ENCODE measurements at places on chromosomes 13 and 19.

GRCh38 chr13:112159575-112160547, 92.9 kb downstream of the SOX1 start:
- DNase-seq: no peak

DNA sequence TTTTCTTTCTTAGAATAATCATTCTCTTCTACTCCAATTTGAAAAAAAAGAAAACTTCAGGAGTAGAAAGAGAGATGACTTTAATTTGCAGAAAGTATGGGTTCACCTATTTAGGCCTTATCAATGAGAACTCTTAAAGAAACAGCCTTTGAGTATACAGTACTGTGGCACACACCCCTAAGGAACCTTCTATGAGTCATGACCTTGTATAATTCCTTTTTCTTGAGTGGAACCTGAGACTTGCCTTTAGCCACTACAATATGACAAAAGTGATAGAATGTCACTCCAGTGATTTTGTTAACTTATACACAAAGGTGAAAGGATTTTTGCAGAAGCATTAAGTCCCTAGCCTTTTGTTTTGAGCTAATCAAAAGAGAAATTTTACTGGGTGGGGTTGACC, 58.7 kb downstream of the ITGBL1 start:
- DNase-seq: no peak

- DNase-seq: no peak
Measured at GRCh38 chr13:42140494-42140893, 92.0 kb downstream of the DGKH start.

- no peak for DNase-seq
Measured at GRCh38 chr19:45645068-45645630, 6.0 kb upstream of the EML2 start.

GRCh38 chr13:37303606-37304005, 198.1 kb upstream of the CSNK1A1L start:
- no peak for DNase-seq

DNA sequence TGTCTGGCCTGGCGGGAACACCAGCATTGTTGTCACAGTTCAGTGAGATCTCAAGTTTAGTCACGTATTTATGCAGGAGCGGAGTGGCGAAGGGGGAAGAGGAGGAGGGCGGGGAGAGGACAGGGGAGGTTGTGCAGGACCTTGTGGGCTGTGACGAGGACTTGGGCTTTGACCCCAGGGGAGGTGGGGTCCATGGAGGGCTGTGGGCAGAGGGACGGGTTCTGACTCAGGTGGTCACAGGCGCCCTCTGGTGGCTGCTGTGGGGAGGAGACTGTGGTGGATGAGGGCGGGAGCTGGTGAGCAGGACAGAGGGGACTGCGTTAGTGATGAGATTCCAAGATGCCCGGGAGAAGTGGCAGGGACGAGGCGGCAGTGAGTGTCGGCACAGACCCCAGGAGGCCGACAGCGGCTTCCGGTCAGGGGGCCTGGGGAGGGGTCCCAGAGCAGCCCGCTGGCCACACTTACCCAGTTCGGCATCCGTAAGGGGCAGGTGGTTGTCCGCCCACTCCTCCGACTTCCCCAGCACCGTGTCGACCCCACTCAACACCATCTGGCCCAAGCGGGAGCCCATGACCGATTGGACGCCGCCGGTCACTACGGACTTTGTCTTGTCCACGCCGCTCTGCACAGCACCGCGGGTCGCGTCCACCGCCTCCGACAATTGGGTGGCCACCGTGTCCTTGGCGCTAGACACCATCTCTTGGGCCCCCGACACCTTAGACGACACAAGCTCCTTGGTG, 15.7 kb downstream of the PLIN3 start:
- DNase-seq: peak; percentile 47

DNA sequence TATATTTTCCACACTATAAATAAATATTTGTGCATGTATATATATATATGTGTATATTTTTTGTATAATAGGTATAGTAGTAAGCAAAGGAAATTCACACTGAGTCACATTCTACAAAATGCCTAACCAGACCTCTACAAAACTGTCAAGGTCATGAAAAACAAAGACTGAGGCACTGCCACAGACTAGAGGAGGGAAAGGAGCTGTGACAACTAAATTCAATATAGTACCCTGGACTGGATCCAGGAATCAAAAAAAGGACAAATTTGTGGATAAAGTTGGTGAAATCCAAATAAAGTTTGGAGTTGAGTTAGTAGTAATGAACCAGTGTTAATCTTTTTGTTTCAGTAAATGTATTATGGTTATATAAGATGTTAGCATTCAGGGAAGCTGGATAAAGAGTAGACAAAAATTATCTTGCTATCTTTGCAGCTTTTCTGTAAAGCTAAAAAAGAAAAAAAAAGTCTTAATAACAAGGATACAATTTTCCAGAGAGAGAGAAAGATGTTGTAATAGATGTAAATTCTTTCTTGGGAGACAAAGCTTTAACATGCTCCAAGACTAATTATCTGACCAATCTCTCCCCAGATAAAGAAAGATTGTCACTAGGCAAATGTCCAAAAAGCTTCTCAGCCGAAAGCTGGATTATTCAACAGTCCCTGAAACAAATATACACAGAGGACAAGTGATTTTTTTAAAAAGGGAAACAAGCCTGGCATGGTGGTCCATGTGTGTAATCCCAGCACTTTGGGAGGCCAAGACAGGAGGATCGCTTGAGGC, 19.1 kb downstream of the SYDE1 start:
- no peak for DNase-seq

DNA sequence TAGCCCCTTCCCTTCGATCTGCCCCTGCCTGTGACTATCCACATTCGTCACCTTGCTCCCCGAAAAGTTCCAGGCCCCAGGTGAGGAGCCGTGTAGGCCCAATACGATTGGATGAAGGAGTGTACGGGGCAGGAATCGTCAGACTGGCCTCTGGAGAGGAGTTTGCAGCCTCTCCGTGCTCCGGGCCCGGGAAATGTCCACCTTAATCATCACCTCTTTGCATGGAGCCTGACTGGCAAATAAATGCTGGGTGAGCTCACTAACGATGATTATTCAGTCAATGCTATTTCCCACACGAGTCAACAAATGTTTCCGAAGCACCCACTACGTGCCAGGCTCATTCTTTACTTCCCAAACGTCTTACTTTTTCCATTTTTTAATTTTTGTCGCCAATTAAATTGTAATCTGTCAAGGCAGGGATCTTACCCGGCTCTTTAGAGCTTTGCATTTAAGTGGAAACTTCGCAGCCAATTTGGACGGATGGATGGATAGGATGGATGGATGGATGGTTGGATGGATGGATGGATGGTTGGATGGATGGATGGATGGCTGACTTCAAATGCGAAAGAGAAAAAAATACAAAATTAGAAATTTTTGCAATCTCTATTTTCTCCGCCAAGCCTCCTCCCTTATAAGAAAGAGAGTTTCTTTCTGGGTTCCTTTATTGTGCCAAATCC, 45.8 kb downstream of the TGDS start:
- no peak for DNase-seq

- no peak for DNase-seq
Measured at GRCh38 chr19:4385291-4386040, 14.9 kb downstream of the SH3GL1 start.

DNA sequence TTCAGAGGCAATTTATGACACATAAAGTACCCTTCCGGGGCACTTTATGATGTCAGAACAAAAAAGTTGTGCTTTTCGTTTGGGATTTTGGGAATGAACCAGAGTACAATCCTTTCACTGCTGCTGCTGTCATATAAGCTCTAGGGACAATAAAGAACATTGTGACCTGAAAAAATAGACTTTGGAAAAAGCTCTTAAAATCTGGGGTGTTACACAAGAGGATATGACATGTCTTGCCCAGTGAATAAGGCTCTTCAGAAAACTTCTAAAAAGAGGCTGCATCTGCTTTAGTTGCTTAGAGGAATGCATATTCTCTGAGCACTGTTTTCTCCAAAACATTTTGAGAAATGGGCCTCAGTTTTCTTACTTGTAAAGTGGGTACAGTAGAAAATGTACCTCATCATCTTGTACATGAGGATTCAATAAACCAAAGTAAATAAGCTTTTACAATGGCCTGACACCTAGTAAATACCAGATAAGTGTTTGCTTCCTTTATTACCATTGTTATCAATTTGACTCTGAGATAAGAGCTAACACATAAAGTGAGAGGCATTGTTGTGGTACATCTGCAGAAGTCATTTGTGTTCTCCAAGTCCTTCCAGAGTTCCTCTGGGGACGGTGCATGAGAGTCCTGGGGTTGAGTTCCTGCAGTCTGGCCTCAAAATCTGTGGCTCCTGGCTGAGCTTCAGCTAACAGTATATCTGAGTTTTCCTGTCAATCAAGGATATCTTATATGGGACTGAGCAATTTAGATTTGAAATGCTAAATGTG, 67.4 kb upstream of the EDNRB start:
- no peak for DNase-seq

All from NCI-H1092 (cell line).